Tibial artery (tissue), 4 donors: ENCODE measurements at places on chromosomes 12 and 14.

GRCh38 chr12:69570000-69570516 is 15.2 kb upstream of the CCT2 start:
- no peak for DNase-seq

- no peak for DNase-seq
Measured at GRCh38 chr12:90216815-90217214, 508.2 kb upstream of the ATP2B1 start.

- DNase-seq, result no peak
Measured at GRCh38 chr12:81229759-81230158, 151.9 kb downstream of the ACSS3 start.

GRCh38 chr14:92578511-92578910 is 64.9 kb downstream of the RIN3 start:
- DNase-seq, result no peak

- no peak for DNase-seq
Measured at GRCh38 chr14:49464885-49465284, 121.3 kb downstream of the RPS29 start.
